ENCODE measurements at places on chromosomes 2 and 18. TPM values are rescaled to one million over a fixed set of nuclear protein-coding genes. Genes with fewer than 3 reads are reported as not detected.

DNA sequence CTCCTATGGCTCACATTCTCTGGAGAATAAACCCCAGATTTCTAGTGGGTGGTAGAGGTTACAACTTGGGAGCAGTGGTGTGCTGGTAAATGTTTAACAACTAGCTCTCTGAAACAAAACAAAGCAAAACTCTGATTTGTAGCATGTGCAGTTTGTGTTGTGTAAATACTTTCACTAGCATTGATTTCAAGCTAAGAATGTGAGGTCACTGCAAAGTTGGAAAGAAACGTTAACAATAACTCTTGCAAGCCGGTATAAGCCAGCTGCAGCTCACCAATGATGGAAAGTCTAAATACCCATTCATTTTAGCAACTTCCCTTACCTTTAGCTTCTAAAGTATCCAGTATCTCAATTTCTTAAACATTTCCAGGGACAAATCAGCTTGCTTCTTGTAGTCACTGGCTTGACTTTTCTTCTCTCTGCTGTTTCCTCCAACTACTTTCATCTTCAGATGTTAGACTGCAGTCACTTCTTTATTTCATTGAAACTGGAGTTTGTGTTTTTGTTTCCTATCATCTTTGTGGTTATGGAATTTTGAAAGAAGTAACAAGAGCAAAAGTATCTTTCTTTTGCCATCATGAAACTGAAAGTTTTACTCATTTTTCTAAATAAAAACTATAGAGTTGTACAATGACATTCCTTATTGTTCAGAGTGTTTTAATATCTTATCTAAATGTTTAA, 140.2 kb downstream of the PLCL1 start:
- H3K4me1 ChIP-seq = peaks cover 17% of the 10 kb centered on the region
- H3K27ac ChIP-seq = no peak overlapping the region
- H3K36me3 ChIP-seq = no peaks in the 10 kb centered on the region
- H3K4me3 ChIP-seq = no peak overlapping the region

DNA sequence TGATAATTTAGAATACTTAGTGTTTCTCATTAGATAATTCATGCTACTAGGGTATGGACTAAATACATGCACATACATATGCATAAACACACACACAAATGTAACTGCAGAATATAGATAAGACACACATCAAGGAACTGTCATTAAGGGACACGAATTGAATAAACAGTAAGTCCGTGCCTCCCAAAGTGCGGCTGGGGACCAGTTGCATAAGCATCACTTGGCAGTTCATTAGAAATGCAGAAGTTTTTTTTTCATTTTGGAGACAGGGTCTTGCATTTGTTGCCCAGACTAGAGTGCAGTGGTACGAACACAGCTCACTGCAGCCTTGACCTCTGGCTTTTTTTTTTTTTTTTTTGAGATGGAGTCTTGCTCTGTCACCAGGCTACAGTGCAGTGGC, 130.0 kb upstream of the CCDC195 start:
- H3K27me3 ChIP-seq = no peaks in the 10 kb centered on the region
- H3K36me3 ChIP-seq = peaks cover 86% of the 10 kb centered on the region
- no peak overlapping the region for H3K27ac ChIP-seq

- no peak overlapping the region for H3K27ac ChIP-seq
- H3K27me3 ChIP-seq = peaks cover 69% of the 10 kb centered on the region
- H3K36me3 ChIP-seq = no peaks in the 10 kb centered on the region
- H3K4me3 ChIP-seq = peak overlapping the region; percentile 36
- H3K4me1 ChIP-seq = peaks cover 3% of the 10 kb centered on the region
These were observed 1.4 kb upstream of the SH3BP4 start for GRCh38 chr2:234950435-234950729.

- no peaks in the 10 kb centered on the region for H3K27me3 ChIP-seq
- H3K27ac ChIP-seq = no peak overlapping the region
- peaks cover 65% of the 10 kb centered on the region for H3K36me3 ChIP-seq
- H3K4me3 ChIP-seq = no peak overlapping the region
- peaks cover 23% of the 10 kb centered on the region for H3K4me1 ChIP-seq
These were observed 83.2 kb upstream of the DTNB start for GRCh38 chr2:25756536-25756935.

DNA sequence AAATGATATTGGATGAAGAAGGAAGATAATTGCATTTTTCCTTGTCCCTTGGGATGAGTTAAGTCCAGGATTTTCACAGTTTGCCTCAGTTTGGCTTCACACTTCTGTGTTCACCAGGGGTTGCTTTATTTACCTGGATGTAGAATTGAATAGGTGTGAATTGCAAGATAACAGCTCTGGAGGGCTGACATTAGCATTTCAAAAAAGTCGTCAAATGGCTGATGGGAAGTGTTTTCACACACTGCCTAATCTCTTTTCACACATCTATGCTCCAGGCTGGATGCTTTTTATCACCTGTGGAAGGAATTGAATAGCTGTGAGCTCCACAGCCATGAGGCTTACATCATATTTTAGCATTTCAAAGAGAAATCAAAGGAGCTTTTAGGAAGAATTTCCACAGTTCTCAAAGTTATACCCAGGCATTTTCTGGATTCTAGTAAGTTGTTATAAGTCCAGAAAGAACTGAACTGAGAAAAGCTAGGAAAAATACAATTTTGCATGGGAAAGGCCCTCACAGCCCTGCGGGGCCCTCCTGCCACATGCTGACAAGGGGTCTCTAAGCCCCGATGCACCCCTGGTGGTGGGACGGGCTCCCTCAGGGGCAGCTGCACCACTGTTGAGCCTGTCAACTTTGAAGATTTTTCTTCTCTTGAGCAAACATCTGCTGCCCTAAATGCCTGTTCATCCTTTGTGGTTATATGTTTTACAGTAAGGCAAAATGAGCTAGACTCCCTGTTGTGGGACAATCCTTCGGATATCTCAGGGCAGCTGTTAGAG, 43.9 kb downstream of the TEX51 start:
- H3K36me3 ChIP-seq = no peaks in the 10 kb centered on the region
- peak; percentile 38 for DNase-seq
- peaks cover 6% of the 10 kb centered on the region for H3K27me3 ChIP-seq
- H3K4me1 ChIP-seq = no peaks in the 10 kb centered on the region
- H3K4me3 ChIP-seq = no peak overlapping the region

DNA sequence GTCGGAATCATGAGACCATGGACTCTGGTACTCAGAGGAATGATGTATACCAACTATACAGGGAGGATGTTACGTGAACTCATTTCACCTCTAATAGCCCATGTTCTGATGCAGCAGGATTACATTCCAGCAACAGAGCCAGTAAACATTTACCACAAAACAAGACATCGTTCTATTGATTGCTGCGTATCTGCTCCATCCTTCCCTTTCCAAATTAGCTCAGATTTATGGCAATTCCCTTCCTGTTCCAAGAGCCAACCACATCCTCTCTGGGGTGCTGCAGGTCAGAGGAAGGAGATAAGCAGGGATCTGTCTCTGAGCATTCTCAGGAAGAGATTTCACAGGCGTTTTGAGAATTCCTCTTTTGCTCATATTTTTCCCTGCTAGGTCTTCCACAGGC, 98.3 kb downstream of the KLF7 start:
- H3K27me3 ChIP-seq = no peaks in the 10 kb centered on the region
- H3K36me3 ChIP-seq = no peaks in the 10 kb centered on the region
- no peak overlapping the region for H3K27ac ChIP-seq
- no peak for DNase-seq
- H3K4me3 ChIP-seq = no peak overlapping the region
- H3K4me1 ChIP-seq = peaks cover 13% of the 10 kb centered on the region

- H3K4me3 ChIP-seq = no peak overlapping the region
- no peak for DNase-seq
- H3K36me3 ChIP-seq = no peaks in the 10 kb centered on the region
These were observed 17.7 kb upstream of the SP3 start for GRCh38 chr2:173982918-173983317.

- no peak overlapping the region for H3K27ac ChIP-seq
- no peaks in the 10 kb centered on the region for H3K4me1 ChIP-seq
- peaks cover 2% of the 10 kb centered on the region for H3K27me3 ChIP-seq
- no peak overlapping the region for H3K4me3 ChIP-seq
- no peaks in the 10 kb centered on the region for H3K36me3 ChIP-seq
- DNase-seq = no peak
These were observed 109.8 kb upstream of the FZD5 start for GRCh38 chr2:207879536-207879935.

DNA sequence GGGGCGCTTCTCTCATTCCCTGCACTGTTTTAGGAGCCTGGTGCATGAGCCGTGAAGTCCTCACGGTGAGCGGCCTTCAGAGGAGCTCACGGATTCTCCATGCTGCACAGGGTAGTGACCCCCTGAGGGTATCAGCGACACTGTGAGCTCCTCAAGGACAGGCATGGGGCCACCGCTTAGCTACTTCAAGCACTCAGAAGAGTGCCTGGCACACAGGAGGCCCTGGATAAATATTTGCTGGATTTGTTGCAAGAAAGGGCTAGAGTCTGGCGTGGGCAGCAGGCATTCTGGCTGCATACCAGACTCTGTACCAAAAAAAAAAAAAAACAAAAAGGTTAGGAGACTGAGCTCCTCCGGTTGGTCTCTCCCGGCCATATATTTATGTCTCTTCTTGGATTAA, 5.7 kb upstream of the MBP start:
- no peak overlapping the region for H3K27ac ChIP-seq
- H3K4me1 ChIP-seq = peaks cover 35% of the 10 kb centered on the region
- H3K4me3 ChIP-seq = no peak overlapping the region
- H3K36me3 ChIP-seq = peaks cover 9% of the 10 kb centered on the region
- H3K27me3 ChIP-seq = no peaks in the 10 kb centered on the region
- no peak for DNase-seq

DNA sequence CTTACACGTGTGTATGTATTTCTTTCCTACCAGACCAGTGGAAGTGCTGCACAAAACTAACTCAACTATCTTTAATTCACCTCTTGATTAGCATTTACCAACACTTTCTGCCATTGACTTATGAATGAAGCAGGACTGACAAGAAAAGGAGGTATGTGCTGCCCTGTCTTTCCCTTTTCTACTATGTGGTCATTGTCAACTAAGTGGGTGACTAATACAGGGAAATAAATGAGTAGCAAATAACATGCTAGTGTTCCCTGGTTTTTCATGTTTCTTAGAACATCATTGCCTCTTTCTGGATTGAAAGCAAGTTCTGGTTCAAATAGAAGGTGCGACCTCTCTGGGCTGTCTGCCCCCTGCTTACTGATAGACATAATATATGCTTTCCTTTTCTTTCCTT, 58.0 kb downstream of the LINC00305 start:
- no peak overlapping the region for H3K27ac ChIP-seq
- H3K4me1 ChIP-seq = no peaks in the 10 kb centered on the region
- no peaks in the 10 kb centered on the region for H3K27me3 ChIP-seq
- H3K36me3 ChIP-seq = no peaks in the 10 kb centered on the region

Gene PRKD3
- total RNA-seq = 21.9 TPM

Gene LGALSL
- total RNA-seq = 2.8 TPM

Gene PDCD1
- 83.3 TPM for total RNA-seq

Gene GNAL
- 0.40 TPM for total RNA-seq

Gene PLGLB2
- total RNA-seq = 1.8 TPM
